Osteoblast (primary cell): ENCODE measurements at places on chromosomes 1 and 21. TPM values are rescaled to one million over a fixed set of nuclear protein-coding genes. Genes with fewer than 3 reads are reported as not detected.

TCHHL1 gene
- total RNA-seq: not detected in 2 replicates

DNA sequence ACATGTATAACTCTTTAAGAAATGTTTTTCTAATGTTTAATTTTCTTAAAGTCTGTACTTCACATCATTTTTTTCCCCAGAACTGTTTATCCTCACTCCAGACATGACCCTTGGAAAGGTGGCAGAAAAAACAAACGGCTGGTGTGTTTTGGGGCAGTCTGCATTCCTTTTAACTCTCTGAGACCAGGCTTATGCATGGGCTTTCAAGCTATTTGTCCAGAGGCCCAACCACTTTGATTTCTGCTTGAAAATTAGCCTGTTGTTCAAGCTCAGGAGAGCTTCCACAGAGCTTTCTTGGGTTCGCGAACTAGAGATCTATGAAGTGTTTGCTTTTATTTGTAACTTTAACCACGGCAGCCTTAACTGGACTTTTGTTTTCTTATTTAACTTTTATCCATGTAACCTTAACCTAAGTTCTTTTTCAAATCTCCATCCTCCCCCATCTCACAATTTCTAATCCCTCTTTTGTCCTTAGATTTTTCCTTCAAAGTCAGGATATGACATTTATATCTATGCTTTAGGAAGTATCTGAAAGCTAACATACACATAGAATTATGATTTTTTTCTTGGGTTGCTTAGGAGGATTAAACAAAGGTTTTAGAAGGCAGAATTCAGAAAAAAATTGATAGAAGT lies 111.8 kb downstream of the FGGY start:
- H3K4me3 ChIP-seq: no peak overlapping the region
- no peaks in the 10 kb centered on the region for H3K4me1 ChIP-seq
- H3K36me3 ChIP-seq: no peaks in the 10 kb centered on the region
- H3K27ac ChIP-seq: no peak overlapping the region
- DNase-seq: no peak

DNA sequence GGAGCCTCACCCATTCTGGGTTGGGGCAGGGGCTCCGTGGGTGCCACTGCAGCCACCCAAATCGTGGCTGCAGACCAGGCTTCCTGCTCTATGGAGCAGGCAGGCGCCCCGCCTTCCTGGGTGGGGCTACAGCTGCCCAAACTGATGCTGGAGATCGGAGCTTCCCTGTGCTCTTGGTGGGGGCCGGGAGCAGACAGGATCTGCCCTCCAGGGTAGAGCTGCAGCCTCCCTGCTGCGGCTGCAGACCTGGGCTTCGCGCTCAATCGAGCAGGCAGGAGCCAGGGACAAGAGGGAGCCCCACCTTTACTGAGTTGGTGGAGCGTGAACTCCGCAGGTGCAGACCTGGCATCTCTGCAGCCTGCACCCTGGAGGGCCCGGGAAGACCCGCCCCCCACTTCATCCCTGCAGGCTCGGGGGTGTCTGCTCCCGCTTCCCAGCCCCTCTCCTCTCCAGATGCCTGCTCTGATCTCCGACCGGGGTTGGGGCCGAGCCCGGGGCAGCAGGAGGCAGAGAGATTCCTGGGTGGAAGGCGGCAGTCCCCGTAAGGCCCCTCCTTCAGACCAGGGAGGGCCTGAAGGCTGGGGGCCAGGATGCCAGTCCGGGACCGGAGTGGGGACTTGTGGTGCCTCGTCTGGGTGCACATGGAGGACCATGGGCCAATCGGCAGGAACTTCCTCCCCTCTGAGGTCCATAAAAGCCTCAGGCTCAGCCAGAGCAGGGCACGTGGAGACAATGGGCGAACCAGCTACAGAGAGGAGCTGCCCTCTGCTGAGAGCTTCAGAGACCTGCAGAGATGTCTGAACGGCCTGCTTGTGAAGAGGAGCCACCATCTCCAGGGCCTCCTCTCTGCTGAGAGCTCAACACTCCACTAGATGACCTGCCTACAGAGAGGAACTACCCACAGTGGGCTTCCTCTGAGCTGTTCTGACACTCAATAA lies 359.3 kb downstream of the SMYD3 start:
- no peak overlapping the region for H3K27ac ChIP-seq
- peaks cover 12% of the 10 kb centered on the region for H3K4me1 ChIP-seq
- H3K36me3 ChIP-seq: no peaks in the 10 kb centered on the region
- no peaks in the 10 kb centered on the region for H3K27me3 ChIP-seq
- DNase-seq: no peak

C1orf141 gene
- total RNA-seq: not detected in 2 replicates

GRCh38 chr1:25922056-25922970 lies 16.1 kb upstream of the STMN1 start:
- H3K4me1 ChIP-seq: peaks cover 15% of the 10 kb centered on the region
- no peaks in the 10 kb centered on the region for H3K36me3 ChIP-seq
- no peak overlapping the region for H3K27ac ChIP-seq
- DNase-seq: no peak
- H3K4me3 ChIP-seq: peak overlapping the region; percentile 75
- H3K27me3 ChIP-seq: peaks cover 7% of the 10 kb centered on the region

NR1I3 gene
- not detected in 2 replicates for total RNA-seq

TEDDM1 gene
- not detected in 2 replicates for total RNA-seq

TRIM17 gene
- under 0.01 TPM in 1 of 2 replicates, not detected in the other for total RNA-seq

COL9A2 gene
- total RNA-seq: 0.36 and 0.88 TPM in 2 replicates

DNA sequence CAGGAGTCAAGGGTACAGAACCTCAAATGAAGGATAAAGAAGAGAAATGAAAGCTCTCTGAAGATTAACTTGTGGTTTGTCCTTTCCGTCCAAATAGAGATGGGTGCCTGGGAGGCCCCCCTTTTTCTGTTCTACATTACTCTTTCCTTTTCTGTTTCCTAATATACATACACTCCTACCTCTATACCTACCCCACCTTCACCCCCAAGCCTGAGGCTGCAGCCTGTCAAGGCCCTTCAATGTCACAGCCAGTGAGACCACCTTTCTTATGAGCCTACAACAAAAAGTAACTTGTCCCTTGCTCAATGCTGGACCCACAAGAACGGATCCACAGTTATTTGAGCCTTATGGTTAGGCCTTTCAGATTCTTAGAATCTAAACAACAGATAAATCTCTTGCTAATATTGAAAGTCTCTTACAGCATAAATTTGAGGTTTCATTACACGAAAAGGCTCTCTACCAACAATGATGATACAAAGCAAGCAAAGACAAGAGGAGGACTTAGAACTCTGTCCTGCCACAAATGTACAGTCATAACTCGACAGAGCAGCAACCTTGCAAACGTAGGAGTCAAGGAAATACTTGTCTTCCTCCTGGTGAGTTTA lies 4.1 kb upstream of the TRAF3IP3 start:
- no peak for DNase-seq
- H3K4me3 ChIP-seq: no peak overlapping the region
- no peak overlapping the region for H3K27ac ChIP-seq

- H3K27me3 ChIP-seq: no peaks in the 10 kb centered on the region
- no peak overlapping the region for H3K27ac ChIP-seq
- H3K4me1 ChIP-seq: peaks cover under 1% of the 10 kb centered on the region
- no peak overlapping the region for H3K4me3 ChIP-seq
Observed at GRCh38 chr1:36337830-36338229, 14.4 kb upstream of the EVA1B start.

DNA sequence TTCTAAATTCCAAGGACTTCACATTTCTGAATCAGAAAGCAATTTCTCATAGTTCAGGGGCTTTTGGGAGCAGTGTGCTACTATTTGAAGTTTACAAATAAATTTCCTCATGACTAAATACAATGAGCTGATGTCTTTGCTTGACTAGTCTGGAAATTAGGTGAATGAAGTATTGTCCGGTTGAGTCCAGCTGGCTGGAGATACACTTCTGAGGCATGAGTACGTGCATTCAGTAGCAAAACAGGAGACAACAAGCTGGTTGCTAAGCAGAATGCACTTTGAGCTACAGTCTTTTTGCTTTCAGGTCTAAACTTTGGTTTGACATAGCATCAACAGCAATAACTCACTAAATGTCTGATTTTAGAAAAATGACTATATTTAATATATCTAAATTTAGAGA lies 27.1 kb downstream of the ZNHIT6 start:
- peaks cover 20% of the 10 kb centered on the region for H3K36me3 ChIP-seq
- H3K27me3 ChIP-seq: no peaks in the 10 kb centered on the region
- no peak overlapping the region for H3K4me3 ChIP-seq
- peak overlapping the region; percentile 16 for H3K27ac ChIP-seq
- DNase-seq: no peak

KRTAP13-2 gene
- total RNA-seq: not detected in 2 replicates

- DNase-seq: no peak
- H3K4me1 ChIP-seq: no peaks in the 10 kb centered on the region
- H3K4me3 ChIP-seq: no peak overlapping the region
- H3K36me3 ChIP-seq: no peaks in the 10 kb centered on the region
- H3K27ac ChIP-seq: no peak overlapping the region
Observed at GRCh38 chr21:42448686-42449085, 45.0 kb downstream of the UBASH3A start.

GRCh38 chr1:41520951-41521752 lies 36.7 kb upstream of the EDN2 start:
- no peak overlapping the region for H3K27ac ChIP-seq
- no peaks in the 10 kb centered on the region for H3K27me3 ChIP-seq
- H3K36me3 ChIP-seq: no peaks in the 10 kb centered on the region
- DNase-seq: peak; percentile 87
- H3K4me3 ChIP-seq: no peak overlapping the region

GRCh38 chr21:15667010-15667409 lies 62.8 kb upstream of the USP25 start:
- no peaks in the 10 kb centered on the region for H3K36me3 ChIP-seq
- DNase-seq: peak; percentile 27
- no peak overlapping the region for H3K4me3 ChIP-seq

DNA sequence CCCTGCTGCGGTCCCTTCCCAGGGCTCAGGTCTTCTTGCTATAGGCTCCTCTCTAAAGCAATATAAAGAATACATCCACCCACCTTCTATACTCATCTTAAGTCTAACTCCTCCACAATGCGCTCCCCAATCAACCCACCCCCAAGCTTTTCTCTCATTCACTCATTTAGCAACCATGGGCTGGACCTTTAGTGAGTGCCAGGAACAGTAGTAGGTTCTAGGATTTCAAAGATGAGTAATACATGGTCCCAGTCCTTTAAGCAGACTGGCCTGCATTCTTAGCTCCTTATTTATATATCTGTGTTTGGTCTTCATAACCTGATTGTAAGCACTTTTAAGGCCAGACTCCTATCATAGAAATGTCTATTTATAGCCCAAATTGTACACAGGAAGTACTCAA lies 5.9 kb downstream of the CAMK1G start:
- peak; percentile 77 for DNase-seq
- H3K27me3 ChIP-seq: peaks cover 6% of the 10 kb centered on the region
- no peaks in the 10 kb centered on the region for H3K36me3 ChIP-seq
- no peak overlapping the region for H3K4me3 ChIP-seq
- H3K4me1 ChIP-seq: peaks cover 4% of the 10 kb centered on the region

GRCh38 chr1:201459052-201459451 lies 9.9 kb downstream of the PHLDA3 start:
- peaks cover 1% of the 10 kb centered on the region for H3K36me3 ChIP-seq
- no peaks in the 10 kb centered on the region for H3K27me3 ChIP-seq
- no peak overlapping the region for H3K4me3 ChIP-seq
- DNase-seq: no peak
- H3K4me1 ChIP-seq: peaks cover 77% of the 10 kb centered on the region

DNA sequence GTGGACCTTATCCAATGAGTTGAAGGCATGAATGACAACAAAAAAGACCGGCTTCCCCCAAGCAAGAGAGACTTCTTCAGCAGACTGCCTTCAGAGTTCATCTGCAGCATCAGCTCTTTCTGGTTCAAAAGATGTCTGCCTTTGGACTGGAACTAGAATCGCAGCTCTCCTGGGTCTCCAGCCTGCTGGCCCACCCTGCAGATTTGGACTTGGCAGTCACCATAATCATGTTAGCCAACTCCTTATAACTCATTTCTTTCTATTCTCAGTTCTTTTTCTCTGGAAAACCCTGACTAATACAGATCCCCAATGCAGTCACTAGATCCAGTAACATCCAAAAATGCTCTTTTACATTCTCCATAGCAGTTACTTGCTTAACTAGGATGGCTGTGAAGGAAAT lies 89.2 kb upstream of the MARK1 start:
- H3K4me3 ChIP-seq: no peak overlapping the region
- H3K36me3 ChIP-seq: no peaks in the 10 kb centered on the region
- H3K27ac ChIP-seq: no peak overlapping the region

- no peaks in the 10 kb centered on the region for H3K27me3 ChIP-seq
- peaks cover 5% of the 10 kb centered on the region for H3K4me1 ChIP-seq
- peak overlapping the region; percentile 24 for H3K4me3 ChIP-seq
- H3K27ac ChIP-seq: peak overlapping the region; percentile 51
- DNase-seq: no peak
Observed at GRCh38 chr1:221045842-221046831, 166.9 kb downstream of the HLX start.

DNA sequence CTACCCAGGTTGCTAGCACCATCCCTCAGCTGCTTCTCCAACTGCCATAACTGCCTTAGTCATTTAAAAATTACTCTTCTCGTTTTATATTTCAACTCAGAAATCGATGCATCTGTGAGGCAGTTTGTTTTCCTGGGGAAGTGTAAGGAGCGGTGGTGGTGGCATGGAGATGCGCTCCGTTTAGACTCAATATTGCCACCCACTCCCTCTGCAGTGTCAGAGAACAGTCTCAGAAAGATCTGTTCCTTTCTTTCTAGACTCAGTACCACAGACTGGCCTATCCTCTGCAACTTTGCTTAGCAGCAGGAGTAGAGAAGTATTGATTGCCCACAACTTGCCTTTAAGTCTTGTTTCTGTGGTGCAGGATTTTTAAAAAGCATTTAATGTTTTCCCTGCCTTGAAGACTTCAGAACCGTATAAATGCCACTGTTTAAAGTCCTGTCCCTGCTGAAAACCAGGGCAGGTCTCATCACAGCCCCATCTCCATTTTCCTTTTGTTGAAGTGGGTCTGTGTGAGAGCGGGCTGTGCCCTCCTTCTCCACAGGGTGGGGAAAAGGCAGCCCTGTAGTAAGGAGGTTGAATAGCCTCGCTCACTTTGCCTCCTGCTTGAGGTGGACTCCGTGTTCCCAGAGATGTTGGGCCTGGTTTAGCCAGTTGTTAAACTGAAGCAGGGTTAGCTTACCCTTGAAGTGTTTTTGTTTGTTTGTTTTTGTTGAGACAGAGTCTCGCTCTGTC lies 105.2 kb downstream of the NFIA start:
- no peak for DNase-seq
- H3K4me3 ChIP-seq: no peak overlapping the region
- H3K27ac ChIP-seq: no peak overlapping the region
- peaks cover 17% of the 10 kb centered on the region for H3K4me1 ChIP-seq

SRGAP2B gene
- 30.0 and 51.0 TPM in 2 replicates for total RNA-seq

GRCh38 chr1:197126691-197127090 lies 19.8 kb downstream of the ASPM start:
- H3K36me3 ChIP-seq: peaks cover 22% of the 10 kb centered on the region
- DNase-seq: no peak
- H3K4me3 ChIP-seq: no peak overlapping the region
- H3K4me1 ChIP-seq: peaks cover 12% of the 10 kb centered on the region

VCAM1 gene
- total RNA-seq: 382 and 511 TPM in 2 replicates

PTGFR gene
- total RNA-seq: 67.7 and 81.9 TPM in 2 replicates

DAP3 gene
- total RNA-seq: 73.1 and 82.2 TPM in 2 replicates

DNA sequence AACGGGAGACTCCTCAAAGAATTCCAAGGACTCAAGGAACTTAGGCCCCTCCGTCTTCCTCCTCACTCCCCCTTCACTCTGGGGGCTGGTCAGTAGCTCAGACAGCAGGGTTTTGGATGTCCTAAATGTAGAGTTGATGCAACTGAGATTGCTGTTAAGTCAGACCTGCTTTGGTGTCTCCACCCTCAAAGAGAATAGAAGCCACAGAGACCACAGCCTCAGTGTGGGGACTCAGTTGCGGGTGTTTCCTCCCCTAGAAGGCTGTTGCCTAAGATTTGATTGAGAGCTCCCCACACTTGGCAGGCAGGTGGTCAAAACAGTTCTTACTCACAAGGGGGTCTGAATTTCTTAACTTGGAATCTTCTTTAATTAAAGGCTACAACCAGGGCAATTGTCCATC lies 7.6 kb downstream of the MAN1C1 start:
- H3K27ac ChIP-seq: no peak overlapping the region
- DNase-seq: no peak
- no peaks in the 10 kb centered on the region for H3K4me1 ChIP-seq
- no peak overlapping the region for H3K4me3 ChIP-seq
- H3K27me3 ChIP-seq: peaks cover 62% of the 10 kb centered on the region
- H3K36me3 ChIP-seq: no peaks in the 10 kb centered on the region
